ENCODE measurements at places on chromosomes 7 and 10.

DNA sequence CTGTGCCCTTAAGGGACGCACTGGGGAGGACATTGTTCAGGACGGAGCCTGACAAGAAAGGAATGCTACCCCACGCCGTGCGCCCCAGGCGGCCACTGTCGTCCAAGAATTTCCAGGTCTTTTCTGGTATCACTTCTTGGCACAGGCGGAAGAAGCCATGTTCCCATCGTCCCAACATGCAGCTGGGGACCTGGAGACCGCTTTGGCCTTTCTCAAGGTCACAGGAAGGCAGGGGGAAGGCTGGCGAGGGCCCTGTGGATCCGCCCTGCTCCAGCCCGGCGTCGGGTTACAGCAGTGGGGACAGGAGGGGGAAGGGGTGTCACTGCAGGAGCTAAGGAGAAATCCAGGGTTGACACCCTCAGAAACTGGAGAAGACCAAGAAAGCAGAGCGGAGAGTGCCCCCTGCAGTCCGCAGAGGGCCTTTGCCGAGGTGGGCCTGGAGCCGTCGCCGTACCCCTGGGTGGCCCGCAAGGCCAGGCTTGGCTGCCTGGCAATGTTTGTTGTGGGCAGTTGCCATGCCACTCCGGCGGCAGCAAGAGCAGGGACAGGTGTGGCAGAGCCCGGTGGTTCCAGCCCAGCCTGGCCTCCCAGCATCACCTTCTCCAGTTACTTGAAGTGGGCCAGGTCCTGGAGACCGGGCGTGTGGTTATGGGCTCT lies 104.1 kb downstream of the LHPP start:
- peak; percentile 71 for DNase-seq

- DNase-seq, result no peak
These were observed 373.3 kb downstream of the HTR7 start for GRCh38 chr10:90484518-90484917.

- no peak for DNase-seq
These were observed 160.5 kb downstream of the PHTF2 start for GRCh38 chr7:77959080-77959479.

GRCh38 chr7:30683816-30684215 lies 1.6 kb upstream of the CRHR2 start:
- DNase-seq, result no peak

DNA sequence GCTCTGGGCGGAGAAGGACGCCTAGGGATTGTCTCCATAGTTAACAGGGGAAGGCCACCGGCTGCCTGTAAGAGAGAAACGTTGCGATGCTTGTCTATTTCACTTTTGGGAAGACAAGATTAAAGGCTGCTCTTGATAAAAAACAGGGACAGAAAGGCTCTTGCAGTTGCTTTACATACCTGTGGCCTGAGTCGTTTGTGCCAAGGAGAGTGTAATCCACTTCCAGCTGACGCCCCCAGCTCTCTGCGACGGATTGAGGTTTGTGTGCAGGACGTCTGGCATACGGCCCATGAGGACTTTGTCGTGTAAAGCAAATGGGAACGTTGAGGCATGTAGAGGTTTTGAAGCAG lies 1.1 kb downstream of the MAP3K8 start:
- no peak for DNase-seq

- DNase-seq, result no peak
These were observed 9.9 kb upstream of the PPP1R9A start for GRCh38 chr7:94897541-94897940.

DNA sequence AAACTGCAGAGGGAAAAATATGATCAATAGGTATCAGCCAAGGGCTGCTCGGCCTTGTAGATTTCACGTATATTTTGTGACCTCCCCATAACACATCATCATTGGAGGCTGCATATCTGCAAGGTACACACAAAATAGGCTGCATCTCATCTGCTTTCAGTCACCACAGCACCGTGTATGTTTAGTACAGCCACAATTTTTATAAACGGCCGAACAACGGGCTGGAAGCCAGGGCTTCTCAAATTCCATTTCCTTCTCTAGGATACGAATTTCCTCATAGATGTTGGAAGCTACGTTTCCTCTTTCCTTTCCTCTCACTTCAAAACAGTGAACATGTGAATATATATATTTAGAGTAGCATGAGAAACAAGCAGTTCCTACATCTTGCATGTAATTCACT lies 20.2 kb upstream of the FOXK1 start:
- DNase-seq, result no peak

DNA sequence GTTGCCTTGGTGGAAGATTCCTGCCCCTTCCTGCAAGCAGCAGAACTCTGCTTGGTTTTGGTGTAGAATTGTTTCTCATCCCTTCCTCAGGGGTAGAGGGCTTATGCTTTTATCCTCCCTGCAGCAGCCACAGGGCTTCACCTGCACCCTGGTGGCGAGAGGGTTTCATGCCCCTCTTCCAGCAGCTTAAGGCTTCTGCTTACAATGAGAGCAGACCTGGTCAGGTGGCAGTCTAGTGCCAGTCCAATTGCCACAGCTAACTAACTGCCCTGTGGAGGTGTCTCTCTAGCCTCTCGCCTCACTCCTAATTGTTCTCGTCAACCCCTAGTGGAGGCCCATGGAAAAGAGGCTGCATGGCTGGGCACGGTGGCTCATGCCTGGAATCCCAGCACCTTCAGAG lies 19.3 kb downstream of the ACBD7 start:
- DNase-seq, result no peak

Measured in GM13977 (cell line).